ENCODE measurements at places on chromosomes 16 and 17.

GRCh38 chr16:48607056-48607825 is 2.7 kb downstream of the N4BP1 start:
- DNase-seq, result peak; percentile 53

DNA sequence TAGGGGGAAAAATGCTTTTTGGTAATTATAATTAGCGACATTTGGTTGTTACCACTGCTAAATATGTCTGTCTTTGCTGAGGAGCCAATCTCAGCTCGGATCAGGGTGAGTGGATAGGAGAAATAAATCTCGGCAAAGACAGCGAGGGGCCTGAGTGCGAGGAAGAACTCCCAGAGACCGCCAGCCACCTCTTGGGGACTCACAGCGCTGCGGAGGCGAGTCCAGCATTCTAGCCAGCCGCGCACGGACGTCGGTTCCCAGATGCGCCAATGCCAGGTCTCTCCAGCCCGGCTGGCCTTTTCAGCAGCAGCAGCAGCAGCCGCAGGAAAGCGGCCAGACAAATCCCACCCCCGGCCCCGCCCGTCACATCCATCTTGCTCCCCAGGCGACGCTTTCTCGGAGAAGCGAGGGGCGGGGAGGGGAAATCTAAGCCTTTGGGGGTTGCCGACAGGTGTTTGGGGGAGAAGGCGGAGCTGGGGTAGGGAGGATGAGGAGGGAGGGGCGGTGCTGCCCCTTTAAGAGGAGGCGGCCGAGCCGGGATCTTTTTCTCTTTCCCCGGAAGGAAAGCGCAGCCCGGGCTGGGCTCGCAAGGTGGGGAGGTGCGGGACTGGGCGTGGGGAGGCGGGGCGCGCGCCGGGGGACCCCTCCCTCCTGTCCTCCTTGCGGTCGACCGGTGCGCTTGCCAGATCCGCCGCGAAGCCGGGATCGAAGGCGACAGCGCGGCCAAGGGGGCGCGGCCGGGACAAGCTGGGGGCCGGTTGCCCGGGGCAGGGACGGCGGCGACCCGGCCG is at the start of gene ITGA3:
Gene ITGA3 (plus strand): TSS at position 685 of the 791 bp plus-strand sequence. CDS start 330 bp downstream, outside the sequence.
- peak; percentile 89 for DNase-seq

- DNase-seq, result peak; percentile 20
These were observed 271.4 kb upstream of the MAF start for GRCh38 chr16:79871906-79872305.

GRCh38 chr16:89951509-89951908 is 3.0 kb downstream of the DEF8 start:
- no peak for DNase-seq

DNA sequence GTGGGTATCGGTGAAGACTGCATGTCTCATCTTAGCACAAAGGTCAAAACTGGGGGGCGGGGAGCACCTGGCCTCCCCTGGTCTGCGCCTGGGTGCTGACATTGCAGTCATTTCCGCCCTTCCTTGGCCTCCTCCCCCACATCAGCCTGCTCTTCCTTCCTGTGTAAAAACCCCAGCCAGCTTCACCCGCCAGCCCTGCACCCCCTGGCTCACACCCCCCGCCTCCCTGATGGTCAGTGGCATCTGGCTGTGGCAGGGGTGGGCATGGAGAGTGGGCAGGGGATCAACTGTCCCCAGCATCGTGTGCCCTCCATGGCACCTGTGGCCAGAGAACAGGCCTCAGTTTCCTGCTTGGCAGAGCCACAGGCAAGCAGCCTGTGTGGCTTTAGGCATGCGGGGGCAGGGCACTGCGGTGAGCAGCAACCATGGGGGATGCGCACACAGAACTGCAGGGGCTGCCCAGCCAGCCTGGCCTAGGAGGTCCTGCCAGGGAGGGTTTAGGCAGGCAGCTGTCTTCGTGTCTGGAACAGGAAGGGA is 26.5 kb upstream of the LASP1NB start:
- peak; percentile 6 for DNase-seq

- DNase-seq, result no peak
These were observed 6.4 kb upstream of the RAB40B start for GRCh38 chr17:82704886-82705285.

- no peak for DNase-seq
These were observed 203.0 kb upstream of the DYNLRB2 start for GRCh38 chr16:80337786-80338185.

GRCh38 chr17:48179071-48179945 is 71.7 kb downstream of the SNX11 start:
- no peak for DNase-seq

DNA sequence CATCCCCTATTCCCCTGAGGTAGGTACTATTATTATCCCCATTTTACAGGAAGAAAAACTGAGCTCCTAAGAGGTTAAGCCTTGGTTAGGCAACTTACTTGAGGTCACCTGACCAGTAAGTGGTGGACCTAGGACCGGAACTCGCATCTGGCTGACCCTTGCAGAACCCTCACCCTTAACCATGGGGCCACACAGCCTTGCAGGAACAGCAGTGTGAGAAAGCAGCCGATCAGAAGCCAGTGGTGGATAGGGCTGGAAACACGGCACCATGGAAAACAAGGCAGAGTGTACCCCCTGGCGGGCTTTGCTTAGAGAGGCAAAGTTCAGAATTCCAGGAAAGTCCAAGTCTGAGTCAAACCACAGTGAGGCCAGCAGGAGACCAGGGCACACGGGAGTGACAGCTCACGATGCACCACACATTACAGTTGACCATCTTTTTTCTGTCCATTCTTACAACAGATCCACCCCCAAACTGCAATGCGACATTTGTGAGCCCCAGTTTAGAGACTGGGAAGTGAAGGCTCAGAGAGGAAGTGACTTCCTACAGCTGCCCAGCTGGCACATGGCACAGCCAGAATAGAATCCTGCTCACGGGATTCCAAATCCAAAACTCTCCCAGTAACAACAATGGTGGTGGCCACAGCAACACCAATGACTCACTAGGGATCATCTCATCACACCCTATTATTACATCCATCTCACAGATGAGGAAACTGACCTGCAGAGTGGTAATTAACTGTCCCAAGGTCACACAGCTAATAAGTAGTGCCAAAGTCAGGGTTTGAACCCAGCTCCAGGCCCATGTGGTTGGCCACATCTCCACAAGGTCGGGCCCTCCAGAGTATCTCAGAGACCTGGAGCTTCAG is 20.3 kb downstream of the KIFC3 start:
- peak; percentile 23 for DNase-seq

DNA sequence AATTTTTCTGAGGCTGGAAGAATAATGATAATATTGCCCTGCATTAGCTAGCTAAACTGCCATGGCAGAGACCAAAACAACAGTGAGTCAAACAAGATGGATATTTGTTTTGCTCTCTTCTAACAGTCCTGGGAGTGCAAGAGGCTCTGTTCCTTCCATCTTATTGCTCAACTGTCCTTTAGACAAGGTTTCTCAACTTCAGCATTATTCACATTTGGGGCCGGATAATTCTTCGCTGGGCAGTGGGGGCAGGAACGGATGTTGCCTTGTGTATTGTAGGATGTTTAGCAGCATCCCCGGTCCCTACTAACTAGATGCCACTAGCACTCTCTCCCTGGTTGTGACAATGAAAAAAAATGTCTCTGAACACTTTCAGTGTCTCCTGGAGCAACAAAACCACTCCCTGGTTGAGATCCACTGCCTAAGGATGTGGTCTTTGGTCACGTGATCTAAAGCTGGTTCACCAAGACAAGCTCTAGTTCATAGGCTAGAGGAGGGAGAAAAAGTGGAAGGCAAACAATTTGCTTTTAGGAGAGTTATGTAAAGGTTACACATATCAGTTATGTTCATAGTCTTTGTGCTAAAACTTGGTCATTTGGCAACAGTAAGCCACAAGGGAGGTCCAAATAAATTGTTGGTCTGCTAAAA is 144.4 kb downstream of the PCTP start:
- DNase-seq, result no peak

DNA sequence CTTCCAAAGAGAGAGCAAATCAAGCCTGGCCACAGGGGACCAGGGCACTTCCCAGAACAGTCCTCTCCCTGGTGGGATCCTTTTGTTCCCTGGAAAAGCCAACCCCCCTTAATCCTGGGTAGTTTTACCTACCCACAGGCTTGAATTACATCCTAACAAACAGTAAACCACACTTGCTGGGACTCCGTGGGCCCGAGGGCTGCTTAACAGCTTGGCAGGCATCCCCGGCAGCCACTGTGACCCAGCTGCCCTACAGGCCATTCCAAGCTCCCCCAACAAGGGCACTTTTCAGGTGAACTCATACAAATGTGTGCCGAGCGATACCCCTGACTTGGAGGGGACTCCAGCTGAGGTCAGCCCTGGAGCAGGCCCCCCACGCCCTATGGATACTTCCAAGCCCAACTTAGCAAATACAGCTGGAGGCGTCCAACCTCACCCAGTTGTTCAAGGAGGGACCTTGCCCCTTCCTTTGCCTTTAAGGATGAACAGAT is 26.4 kb downstream of the ADCY9 start:
- no peak for DNase-seq

DNA sequence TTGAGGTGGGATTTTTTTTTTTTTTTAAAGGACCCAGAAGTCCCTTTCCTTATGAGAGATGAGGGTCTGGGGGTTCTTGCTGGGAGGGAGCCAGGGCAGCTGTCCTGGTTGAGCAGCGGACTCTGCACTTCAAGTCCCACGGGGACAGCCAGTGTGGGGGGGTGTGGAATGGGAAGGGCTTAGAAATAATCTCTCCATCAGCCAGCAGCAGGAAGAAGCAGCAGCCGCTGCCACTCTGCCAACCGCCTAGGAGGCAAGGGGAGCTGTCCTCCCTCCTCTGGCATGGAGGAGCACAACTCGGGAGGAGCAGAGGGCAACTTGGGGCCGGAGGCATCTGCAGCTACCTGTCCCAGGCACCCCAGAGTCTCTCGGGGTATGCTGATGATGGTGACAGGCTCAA is at the start of gene KCNG4:
Gene KCNG4 (minus strand): TSS at position 104 of the 400 bp plus-strand sequence. CDS start 2,527 bp downstream, outside the sequence.
- DNase-seq, result no peak

DNA sequence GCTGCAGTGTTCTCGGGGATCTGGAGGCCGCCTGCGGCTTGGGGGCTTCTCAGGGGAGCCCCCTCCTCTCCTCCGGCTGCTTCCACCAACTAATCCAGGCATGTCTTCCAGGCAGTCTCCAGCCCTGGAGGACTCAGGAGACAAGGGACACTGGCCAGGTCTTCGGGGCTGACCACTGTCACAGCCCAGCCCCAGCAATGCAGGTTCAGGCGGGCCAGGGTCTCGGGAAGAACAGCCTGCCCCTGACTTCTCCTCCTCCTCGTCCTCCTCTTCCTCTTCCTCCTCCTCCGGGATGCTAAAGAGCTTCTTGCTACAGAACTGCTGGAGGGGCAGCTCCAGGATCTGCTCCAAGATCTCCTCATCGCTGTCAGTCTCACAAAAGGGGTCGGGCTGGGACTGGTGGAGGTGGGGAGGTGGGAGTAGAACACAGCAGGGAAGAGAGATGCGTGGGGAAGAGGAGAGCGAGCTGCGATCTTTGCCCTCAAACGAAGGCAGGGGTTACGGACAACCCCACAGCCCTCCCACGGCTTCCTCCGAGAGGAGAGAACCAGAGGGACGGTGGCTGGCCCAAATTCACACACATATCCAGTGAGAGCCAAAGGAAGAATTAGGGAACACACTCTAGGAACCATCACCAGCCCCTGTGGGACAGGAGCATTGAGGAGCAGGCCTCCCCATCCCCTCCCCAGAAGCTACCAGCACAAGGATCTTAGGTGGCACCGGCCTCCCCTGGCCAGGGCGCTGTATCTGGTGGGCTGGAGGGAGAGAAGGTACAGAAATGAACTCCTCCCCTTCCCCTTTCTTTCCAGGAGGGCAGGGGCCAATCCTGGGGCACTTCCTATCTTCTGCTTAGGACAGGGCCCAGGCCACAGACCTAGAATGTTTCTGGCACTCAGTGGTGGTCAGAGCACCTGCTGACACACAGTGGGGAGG is 19.3 kb downstream of the TSPOAP1 start:
- no peak for DNase-seq

DNA sequence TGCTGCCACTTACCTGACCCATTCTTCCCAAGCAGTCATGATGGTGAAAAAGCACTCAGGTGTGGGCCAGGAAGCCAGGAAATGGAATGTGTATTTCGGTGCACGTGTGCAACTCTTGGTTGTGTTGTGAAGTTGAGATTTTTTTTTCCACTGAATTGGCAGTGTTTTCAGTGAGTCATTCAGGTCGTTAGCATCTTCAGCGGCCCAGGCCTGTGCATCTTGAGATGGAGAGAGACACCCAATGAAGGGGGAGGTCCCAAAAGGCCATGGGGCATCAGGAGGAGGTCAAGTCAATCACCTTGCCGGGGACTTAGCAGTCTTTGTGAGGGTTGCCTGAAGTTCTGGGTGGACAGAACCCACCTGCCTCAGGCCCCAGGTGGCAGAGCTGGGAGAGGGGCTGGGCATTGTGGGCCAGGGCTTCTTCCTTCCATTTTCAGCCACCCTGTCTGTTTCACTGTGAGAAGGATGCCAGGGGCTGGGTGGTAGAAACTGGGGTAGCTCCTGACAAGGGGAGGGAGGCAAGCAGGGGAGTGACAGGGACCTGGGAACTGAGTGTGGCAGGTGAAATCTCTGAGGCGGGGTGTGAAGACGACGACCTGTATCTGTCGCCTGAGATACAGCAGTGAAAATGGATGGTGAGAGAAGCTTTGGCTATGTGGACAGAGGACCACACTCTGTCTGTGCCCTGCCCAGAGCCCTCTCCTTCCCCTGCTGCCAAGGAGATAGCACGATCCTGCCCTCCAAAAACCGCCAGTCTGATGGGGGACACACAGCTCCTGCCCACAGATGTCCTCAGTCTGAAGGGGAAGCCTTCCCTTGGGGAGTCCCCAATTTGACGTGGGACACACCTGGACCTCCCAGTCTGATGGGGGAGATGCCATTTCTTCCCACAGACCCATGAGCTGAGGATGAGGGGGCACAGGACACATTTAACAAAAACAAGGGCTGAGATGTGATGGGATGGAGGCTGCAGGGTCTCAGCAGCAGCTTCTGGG is 11.9 kb downstream of the TBKBP1 start:
- no peak for DNase-seq

DNA sequence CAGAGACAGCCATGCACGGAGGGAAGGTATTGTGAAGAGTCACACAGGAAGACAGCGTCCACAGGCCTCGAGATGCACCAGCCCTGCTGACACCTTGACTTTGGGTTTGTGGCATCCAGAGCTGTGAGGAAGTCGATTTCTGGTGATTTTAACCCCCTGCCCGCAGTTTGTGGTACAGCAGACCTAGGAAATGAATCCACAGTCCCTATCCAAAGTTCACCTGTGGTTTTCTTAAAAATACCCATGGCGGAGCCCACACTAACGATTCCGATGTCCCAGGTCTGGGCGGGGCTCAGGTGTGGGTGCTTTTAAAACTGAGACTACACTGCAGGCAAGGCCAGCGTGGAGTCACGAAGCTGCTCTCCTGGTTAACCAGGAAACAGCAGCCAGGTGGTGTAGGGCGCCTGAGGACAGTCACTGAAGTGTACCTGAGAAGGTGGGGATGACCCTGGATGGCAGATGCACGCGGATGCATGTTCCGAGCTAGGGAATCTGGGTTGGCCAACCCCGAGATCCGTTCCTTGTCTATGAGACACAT is 14.4 kb upstream of the MEAK7 start:
- DNase-seq, result no peak

DNA sequence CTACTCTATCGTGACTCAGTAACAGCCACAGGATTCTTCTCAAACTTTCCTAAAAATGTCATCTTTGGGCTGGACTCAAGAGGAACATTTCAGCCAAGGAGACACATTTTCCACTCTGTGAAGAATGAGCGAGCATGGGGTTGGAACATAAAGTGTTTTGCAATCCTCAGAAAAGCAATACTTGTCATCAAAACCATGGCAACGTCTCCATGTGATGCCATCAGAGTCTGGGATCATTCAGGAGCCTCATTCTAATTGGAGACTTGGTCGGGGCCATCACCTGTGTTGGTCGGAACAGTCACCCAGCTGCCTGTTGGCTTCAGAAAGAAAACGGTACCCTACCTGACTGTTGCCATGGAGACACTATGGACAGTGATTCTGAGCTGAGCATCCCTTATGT is 25.5 kb downstream of the MYOCD start:
- DNase-seq, result no peak

- no peak for DNase-seq
These were observed 73.8 kb downstream of the XYLT1 start for GRCh38 chr16:17396762-17397498.
